ENCODE measurements at places on chromosomes 5 and 9. TPM values are rescaled to one million over a fixed set of nuclear protein-coding genes. Genes with fewer than 3 reads are reported as not detected.

Gene ADRA1B
- 0.56 TPM for total RNA-seq

Gene ERAP2
- total RNA-seq = 4.8 TPM

Gene ROPN1L
- 0.38 TPM for total RNA-seq

Gene CCL28
- 6.2 TPM for total RNA-seq

Gene FXN
- total RNA-seq = 1.4 TPM

Gene SLC4A9
- total RNA-seq = not detected

Gene ATP6V0E1
- 351 TPM for total RNA-seq

Gene CTNND2
- total RNA-seq = not detected

Gene GPR151
- not detected for total RNA-seq

Gene GNA14
- total RNA-seq = 4.0 TPM

Gene POU5F2
- total RNA-seq = 0.85 TPM

Gene PCA3
- under 0.01 TPM for total RNA-seq

Gene LCN15
- total RNA-seq = not detected

Gene CORO2A
- 0.56 TPM for total RNA-seq

Gene SAPCD2
- total RNA-seq = 10.4 TPM

Gene RAB3C
- total RNA-seq = not detected

Gene GRXCR2
- total RNA-seq = not detected

Gene ANAPC2
- total RNA-seq = 21.5 TPM

Data from regular cardiac myocyte (primary cell).